ENCODE measurements at places on chromosomes 5 and 9.

- DNase-seq, result no peak
Observed at GRCh38 chr9:91023741-91024140, 222.1 kb downstream of the SYK start.

- DNase-seq, result no peak
Observed at GRCh38 chr5:25295067-25295466, 650.3 kb upstream of the CDH10 start.

DNA sequence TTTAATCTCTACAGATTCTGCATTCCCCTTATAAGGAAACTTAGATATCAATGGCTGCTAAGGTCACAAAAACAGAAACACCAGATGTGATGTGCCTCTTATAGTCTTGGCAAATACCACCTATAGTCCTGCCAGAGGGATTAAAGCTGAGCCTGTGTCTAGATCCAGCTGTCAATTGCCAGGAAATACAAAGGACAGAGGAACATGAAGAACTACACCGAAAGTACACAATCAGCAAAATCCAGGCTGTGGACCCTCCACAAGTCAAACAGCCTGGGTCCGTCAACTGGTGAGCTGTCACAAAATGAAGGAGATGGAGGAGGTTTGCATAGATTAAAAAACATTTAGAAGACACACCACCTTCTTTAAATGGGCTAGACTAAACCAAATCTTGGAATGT is 85.4 kb downstream of the KLF4 start:
- no peak for DNase-seq

DNA sequence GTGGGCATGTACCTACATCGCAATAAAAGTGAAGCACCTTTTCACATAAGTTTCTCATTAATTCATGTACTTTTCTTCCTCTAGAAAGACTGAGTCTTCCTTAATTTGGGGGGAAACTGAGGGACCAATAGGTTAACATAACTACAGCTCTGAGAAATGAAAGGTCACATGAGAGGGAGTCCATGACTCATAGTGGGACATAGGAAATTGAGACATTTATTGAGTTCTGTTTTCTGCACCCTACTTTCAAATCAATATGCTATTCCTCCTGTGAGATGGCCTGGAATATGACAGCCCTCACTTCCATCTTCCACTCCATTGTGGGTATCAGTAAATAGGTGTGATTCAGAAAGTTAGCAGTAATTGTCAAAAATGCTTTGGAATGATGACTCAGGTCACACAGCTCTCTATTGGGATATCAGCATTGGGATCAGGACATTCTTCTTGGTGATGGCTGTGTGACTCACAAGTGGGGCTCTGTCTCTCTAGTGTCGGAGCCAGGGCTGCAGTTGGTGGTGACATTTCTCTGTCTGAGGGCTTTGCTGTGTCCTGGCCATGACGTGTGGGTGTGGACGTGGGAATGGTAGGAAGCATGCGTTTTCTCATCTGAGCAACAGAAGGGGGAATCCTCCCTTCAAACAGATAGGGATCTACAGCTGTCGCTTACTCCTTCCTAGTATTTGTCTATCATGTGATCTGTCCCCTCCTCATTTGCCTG is 125.0 kb downstream of the TRIO start:
- DNase-seq, result no peak

DNA sequence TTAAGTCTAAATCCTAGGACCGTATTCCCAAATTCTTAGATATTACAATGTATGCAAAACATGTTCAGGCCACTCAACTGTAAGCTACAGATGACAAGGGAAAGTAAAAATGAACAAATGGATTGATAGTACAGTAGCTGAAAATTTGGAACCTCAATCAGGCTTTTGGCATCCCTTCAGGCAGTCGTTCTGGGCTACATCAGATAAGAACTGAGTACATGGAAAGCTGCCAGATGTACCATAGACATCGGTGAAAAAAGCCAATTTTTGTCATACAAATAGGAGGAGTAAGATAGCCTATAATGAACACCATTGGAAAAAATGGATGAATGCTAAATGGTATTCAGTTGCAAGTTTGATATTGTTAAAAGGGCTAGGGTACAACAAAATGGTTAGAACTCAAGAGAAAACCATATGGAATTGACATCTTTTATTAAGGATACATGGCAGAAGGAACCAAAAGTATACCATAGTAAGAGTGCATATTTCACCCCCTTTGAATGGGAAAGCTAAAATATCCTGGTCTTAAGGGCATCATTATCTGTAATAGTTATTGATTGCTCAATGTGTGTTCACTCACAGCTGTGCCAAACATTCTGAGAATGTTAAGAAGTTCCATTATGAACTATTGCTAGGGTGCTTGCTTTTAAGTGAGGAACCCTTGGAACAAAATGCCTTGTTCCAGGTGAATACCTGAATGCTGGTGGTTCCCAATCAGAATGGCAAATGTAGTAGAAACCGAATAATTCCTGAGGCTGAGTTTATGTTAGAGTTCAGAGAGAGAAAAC is 86.4 kb downstream of the NR3C1 start:
- no peak for DNase-seq

DNA sequence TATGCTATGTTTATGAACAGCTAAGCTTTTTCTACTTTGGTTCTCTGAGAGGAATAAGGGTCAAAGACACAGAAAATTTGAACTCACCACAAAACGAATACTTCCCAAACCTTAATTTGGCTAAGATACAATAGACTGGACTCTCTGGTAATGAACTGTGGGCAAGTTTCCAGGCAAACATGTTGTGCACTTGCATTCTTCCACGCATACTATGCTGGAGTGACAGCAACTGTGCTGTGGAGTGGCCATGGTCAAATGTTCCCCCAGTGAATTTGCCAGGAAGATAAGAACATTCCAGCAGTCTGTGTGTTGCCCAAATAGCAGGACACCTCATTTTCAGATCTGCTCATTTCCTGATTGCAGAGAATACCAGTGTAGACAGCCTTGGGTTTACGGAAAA is 275.3 kb upstream of the IL12B start:
- DNase-seq, result no peak

DNA sequence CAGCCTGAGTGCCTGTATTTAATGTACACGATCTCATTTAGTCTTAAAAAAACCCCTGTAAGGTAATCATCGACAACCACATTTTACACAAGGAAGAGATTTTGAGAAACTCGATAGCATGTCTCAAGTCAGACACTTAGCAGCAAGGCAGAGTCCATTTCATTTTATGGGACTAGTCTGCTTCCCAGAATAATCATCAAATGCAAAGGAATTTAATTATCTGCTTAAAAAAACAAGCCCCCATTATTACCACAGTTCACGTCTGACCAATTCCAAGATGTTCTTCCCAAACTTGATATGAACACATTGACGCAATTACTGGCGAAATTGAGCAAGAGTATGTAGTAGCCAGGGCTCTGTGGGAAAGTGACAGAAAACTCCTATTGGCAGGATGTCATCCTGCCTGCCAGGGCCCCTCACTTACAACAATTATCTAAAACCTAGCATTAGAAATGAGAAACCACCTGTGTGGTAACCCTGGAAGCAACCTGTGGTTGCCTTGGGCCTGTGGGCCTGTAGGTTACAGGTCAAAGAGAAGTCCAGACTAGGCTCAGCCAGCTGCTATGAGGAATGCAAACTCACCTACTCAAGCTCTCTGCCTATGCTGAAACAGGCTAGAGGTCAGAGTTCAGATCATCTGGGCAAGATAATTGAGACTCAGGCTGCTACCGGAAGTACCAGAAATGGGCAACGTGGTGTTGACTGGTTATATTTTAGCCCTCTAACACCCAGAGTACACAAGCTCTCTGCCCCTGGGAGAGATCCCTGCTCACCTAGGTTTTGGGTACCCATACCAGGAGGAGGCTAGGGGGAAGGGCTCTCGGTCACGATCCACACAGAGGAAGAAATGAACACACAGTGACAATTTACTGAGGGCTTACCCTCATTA is 1.6 kb downstream of the B4GALT1 start:
- DNase-seq, result peak; percentile 81

DNA sequence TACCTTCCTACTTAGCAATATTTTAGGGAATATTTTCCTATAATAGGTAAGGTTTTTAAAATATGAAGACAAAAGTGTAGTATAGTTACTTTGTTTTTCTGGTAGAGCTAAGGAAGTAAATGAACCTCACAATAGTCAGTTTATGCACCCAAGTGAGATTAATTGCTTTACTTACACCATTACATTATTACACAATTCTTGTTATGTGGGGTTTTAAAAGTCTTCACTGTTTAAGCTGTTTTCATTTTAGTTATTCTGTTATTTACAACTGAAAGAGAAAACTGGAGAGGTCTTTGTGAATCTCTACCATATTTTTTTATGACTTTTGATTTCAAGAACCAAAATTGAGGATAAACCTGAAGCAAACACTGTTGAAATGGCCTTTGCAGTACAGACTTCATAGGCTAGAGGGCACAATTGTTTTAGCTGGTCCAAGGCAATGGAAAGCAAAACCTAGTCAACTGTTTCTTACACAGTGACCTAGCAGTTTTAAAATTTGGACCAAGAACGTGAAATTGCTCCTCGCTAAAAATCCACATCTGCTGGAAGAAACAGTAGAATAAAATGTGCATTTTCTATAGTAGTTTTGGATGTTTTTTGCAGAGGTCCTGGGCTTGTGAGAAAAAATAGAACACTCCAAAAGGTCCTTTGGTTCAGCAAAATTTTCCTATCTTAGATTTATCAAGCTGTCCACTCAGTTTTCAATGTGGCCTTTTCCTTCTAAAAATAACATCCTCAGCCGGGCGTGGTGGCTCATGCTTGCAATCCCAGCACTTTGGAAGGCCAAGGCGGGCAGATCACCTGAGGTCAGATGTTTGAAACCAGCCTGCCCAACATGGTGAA is 66.4 kb upstream of the FER start:
- DNase-seq, result peak; percentile 47

DNA sequence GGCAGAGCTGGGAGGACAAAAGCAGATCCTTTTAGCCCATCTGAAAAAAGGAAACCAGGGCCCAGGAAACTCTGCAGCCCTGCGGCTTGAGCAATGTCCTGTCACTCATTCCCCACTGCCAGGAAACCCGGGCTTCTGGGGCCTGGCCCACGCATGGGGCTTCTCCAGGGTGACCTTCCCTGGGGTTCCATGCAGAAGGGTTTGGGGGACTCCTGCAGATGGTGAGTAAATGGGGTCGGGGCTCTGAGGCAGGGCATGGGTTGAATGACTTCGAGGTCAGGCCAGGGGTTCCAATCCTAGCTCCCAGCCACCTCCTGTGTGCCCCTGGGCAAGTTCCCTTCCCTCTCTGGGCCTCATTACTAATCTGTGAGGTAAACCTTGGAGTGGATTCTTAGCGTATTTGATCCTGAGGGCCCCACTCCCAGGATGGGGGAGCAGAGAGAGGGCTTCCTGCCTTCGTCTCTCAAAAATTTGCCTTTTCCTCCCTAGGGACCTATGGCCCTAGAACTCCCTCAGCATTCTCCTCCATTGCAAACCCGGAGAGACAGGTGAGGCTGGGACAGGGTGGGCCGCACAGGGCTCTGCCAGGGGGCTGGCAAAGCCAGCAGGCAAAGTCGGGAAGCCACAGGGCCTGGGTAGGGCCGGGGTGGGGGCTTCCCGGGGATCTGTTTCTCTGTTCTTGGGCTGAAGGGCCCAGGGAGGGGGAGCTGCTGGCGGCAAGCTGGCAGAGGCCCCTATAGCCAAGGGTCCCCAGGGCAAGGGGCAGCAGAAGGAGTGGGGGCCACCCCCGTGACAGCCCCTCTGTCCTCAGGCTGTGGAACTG is 25.8 kb downstream of the ADGRD2 start:
- DNase-seq, result no peak

GRCh38 chr9:108194154-108194553 is 661.6 kb downstream of the ACTL7B start:
- no peak for DNase-seq

- no peak for DNase-seq
Observed at GRCh38 chr5:94784536-94785505, 166.4 kb downstream of the SLF1 start.

GRCh38 chr9:122777935-122778627 is 10.7 kb upstream of the OR5C1 start:
- no peak for DNase-seq

- no peak for DNase-seq
Observed at GRCh38 chr5:74132485-74132884, 506.5 kb downstream of the ARHGEF28 start.

GRCh38 chr9:79731171-79731890 is 159.6 kb downstream of the TLE4 start:
- peak; percentile 51 for DNase-seq
